ENCODE measurements at places on chromosomes 7 and 10. TPM values are rescaled to one million over a fixed set of nuclear protein-coding genes. Genes with fewer than 3 reads are reported as not detected.

GRCh38 chr7:81684514-81685269 is 85.2 kb downstream of the HGF start:
- DNase-seq, result no peak

- no peak for DNase-seq
Measured at GRCh38 chr10:73459683-73460314, 26.4 kb upstream of the MSS51 start.

- DNase-seq, result peak; percentile 32
Measured at GRCh38 chr7:27917774-27918314, 177.9 kb downstream of the TAX1BP1 start.

DNA sequence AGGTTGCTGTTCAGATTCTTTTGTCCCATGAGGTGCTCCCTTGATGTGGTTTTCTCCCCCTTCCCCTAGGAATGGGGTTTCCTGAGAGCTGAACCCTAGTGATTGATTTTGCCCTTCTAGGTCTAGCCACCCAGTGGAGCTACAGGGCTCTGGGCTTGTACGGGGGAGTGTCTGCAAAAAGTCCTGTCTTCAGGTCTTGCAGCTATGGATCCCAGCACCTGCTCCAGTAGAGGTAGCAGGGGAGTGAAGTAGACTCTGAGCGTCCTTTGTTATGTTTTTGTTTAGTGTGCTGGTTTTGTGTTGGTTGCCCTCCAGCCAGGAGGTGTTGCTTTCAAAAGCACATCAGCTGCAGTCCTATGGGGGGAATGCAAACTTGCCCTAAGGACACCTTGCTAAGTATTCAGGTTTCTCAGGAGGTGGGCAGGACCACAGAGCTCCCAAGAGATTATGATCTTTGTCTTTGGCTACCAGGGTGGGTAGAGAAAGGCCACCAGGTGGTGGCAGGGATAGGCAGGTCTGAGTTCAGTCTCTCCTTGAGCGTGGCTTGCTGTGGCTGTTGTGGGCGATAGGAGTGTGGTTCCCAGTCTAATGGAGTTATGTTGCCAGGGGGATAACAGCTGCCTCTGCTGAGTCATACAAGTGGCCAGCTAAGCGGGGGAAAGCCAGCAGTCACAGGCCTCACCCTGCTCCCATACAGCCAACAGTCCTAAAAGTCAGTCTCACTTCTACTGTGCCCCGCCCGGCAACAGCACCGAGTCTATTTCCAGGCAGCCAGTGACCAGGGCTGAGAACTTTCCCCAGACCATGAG is 92.4 kb upstream of the JCAD start:
- peak; percentile 51 for DNase-seq

The HHEX gene
- 36.8 TPM for total RNA-seq

GRCh38 chr7:48094861-48095293 is 5.8 kb downstream of the UPP1 start:
- no peak for DNase-seq

DNA sequence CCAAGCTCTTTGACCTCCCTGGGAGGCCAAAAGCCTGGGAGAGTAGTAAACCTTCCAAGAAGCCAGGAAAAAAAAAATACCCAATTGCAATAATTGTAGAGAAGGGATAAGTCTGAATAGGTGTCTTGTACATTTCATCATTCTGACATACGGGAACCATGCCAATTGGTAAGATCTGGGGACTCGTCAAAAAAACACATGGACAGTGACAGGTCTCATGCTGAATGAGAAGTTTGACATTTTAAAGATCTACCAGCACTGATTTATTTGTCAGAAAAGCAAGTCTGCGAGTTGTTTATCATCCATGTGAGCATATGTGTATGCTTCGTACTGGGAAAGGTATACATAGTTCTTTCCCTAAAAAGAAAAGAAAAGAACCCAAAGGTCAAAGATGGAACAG is 4.1 kb upstream of the ITGA8 start:
- DNase-seq, result no peak

GRCh38 chr10:78526347-78526746 is 492.7 kb downstream of the RPS24 start:
- no peak for DNase-seq

DNA sequence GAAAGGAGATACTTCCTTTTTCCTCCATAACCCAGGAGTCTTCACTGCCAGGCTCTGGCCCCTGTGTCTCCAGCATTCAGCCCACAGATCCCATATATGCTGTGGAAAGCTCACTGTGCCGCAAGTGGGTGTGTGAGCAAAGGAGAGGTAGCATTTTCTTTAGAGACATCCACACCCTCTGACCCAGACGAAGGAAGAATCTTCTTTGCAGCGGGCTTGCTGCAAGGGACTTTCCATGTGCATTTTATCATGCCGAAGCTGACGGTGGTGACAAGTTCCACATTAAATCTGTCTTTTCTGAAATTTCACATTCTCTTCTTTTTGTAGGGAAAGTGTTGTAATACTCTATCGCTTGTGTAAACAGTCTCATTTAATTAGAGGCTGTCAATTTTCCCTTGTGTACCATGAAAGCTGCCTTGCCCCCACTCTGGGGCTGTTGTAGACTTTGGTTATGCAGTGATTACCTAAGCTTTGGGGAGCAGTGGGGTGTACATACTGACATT is 409.5 kb downstream of the SUGCT start:
- DNase-seq, result no peak

DNA sequence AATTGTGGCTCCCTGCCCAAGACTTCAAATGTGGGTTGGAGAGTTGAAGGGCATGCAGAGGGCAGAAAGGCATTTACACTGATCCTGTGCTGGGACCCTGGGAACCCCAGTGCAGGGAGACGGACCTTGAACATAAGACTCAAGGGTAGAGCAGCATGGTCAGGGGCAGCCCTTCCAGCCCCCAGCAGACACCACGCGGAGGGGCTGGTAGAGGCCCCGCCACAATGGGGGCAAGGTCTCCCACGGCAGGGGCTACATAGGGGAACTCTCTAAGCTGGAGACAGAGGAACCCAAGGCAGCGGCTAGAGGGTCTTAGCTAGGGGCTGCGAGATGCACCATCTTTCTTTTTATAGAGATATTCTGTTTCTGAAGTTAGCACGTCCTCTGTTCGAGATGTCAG is 45.2 kb upstream of the EBF3 start:
- no peak for DNase-seq

GRCh38 chr7:40474790-40475680 is 340.2 kb downstream of the SUGCT start:
- DNase-seq, result no peak

GRCh38 chr10:132113206-132113605 is 47.5 kb downstream of the JAKMIP3 start:
- DNase-seq, result no peak

DNA sequence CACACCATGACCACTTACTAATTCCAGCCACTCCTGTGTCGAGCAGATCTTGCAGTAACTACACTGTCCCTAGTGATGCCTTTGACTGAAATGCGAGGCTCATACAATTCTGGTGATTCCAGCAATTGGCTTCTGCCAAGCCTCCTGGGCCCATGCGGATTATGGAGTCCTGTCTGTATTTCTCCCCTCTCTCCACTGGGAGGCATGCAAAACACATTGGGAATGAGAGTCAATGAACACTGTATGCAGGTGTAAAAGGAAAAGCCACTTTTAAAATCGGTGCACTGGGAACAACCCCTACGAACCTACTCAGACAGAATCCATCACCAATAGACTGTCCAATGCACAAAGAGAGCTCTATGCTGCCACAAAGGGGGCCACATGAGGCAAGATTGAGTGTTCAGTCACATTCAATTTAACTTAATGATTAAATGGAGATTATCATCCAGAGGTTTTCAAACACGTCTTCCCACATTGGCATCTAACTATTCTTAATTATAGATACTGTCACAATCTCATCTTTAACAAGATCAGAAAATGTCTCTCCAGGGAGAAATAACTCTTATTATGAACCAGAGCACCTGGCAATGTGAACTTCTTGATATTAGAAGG is 550.6 kb downstream of the GLRX3 start:
- DNase-seq, result no peak

The ECD gene
- total RNA-seq, result 21.6 TPM

DNA sequence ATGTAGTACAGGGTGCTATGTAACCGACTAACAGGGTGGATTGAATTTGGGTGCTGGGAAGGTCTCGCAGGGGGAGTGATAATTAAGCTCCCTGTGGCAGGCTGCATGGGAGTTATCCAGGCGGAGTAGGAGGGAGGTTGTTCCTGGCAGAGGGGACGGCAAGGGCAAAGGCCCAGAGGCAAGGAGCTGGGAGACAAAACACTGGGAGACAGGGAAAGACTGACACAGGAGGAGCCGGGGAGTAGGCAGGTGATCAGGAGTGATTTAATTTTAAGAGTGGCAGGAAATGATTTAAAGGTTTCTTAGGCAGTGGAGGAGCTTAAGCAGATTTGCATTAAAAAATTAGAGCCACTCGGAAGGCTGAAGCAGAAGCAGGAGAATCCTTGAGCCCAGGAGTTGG is 40.7 kb upstream of the LEP start:
- DNase-seq, result no peak

The ATOH7 gene
- total RNA-seq, result not detected

- DNase-seq, result no peak
Measured at GRCh38 chr7:45977256-45977780, 56.2 kb upstream of the IGFBP3 start.

- no peak for DNase-seq
Measured at GRCh38 chr7:69399401-69399800, 198.9 kb upstream of the AUTS2 start.

DNA sequence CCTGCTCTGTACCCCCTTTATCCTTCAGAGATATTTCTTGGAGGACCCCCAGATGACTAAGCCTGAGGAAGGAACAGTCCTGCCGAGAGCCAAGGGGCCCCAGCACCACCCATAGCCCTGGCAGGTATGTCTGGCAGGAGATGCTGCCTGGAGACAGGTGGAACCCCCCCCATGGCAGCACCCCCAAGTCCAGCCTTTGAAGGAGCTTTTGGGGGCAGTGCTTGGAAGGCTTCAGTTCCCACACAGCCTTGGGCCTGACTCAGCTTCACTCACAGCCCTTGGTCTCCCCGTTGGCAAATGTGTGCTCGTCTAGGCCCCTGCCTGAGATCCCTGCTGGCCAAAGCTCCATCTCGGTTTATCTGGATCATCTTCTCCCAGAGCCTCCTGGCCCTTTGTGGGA is 23.0 kb upstream of the PCBD1 start:
- DNase-seq, result no peak

The WNT8B gene
- total RNA-seq, result under 0.01 TPM
